Activated T-cell treated with anti-CD3 and anti-CD28 coated beads, Interleukin-2, amount 50 U/mL, for 72 hours (primary cell): ENCODE measurements at places on chromosomes 3 and 15.

DNA sequence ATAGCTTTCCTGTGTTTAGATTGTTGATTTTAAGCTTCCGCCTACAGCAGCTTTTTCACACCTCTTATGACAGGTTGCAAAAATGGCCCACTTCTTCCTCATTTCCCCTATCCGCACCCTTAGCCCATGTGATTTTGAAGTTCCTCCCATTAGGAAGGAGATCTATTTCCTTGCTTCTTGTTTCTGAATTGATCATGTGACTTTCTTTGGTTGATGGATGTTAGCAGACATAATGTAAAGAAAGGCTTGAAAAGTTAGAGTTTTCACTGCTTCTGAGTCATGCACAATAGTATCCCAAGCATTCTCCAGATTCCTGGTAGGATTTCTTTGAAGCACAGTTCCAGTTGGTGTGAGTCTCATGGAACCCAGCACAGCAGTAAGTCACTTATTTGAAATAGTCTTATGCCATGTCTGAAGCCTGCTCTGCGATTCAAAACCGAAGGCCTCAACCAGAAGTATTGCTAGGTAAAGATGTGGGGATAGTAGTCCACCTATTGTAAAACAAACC is 76.6 kb downstream of the EDEM1 start:
- H3K27ac ChIP-seq, result no peak overlapping the region
- H3K27me3 ChIP-seq, result no peaks in the 10 kb centered on the region
- DNase-seq, result no peak
- H3K4me1 ChIP-seq, result peaks cover 8% of the 10 kb centered on the region
- H3K36me3 ChIP-seq, result no peaks in the 10 kb centered on the region
- H3K4me3 ChIP-seq, result no peak overlapping the region

DNA sequence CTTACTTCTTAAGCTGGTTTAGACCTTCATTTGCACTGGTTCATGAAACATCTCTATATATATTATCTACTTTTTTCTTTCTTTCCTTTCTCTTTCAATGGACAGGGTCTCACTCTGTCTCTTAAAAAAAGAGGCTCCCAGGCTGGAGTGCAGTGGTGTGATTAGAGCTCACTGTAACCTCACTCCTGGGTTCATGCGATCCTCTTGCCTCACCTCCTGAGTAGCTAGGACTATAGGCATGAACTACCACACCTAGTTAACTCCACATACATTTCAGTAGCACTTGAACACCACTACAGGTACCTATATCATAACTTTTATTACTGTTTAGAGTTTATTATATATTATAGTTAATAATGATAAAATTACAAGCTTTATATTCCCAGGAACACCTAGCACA is 117.1 kb upstream of the UBP1 start:
- DNase-seq, result no peak
- no peak overlapping the region for H3K4me3 ChIP-seq
- H3K4me1 ChIP-seq, result no peaks in the 10 kb centered on the region

GRCh38 chr3:13494463-13495350 is 14.6 kb downstream of the HDAC11 start:
- no peak for DNase-seq
- no peak overlapping the region for H3K27ac ChIP-seq
- H3K4me1 ChIP-seq, result no peaks in the 10 kb centered on the region
- no peaks in the 10 kb centered on the region for H3K27me3 ChIP-seq
- H3K36me3 ChIP-seq, result no peaks in the 10 kb centered on the region

DNA sequence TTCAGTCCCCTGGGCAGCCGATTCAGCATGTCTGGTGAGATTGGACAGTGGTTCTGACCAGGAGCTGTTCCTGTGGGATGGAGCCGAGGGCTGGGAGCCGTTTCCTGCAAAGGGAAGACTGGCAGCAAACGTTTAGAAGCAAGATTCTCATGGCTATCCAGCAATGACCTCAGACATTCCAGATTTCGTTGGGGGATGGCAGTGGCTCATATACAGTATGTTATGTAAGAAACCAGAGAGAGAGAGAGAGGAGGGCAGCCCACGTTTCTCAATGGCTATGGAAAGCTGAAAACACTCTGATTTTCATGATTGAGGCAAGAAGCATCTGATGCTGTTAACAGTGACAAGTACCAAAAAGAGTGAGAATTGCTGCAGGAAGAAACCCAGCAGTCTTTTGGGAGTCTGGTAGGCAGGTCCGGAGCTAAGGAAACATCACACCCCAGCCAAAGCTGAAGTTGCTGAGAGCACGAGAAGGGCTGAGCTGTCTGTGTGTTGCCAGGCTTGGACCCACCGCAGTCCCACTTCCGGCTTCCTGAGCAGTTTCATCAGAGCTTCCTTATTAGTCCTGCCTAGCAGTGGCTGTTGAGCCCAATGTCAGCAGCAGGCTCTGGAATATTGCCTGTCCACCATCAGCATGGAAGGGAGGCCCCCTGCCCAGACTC is 25.6 kb upstream of the VPS8 start:
- DNase-seq, result no peak
- no peak overlapping the region for H3K4me3 ChIP-seq
- no peak overlapping the region for H3K27ac ChIP-seq

- no peak overlapping the region for H3K27ac ChIP-seq
- DNase-seq, result no peak
- H3K4me1 ChIP-seq, result peaks cover 6% of the 10 kb centered on the region
These were observed 551.2 kb upstream of the CCDC54 start for GRCh38 chr3:106825962-106826605.

GRCh38 chr3:190009614-190010013 is 111.1 kb downstream of the P3H2 start:
- no peak overlapping the region for H3K4me3 ChIP-seq
- H3K36me3 ChIP-seq, result no peaks in the 10 kb centered on the region
- H3K27ac ChIP-seq, result no peak overlapping the region
- no peaks in the 10 kb centered on the region for H3K4me1 ChIP-seq

DNA sequence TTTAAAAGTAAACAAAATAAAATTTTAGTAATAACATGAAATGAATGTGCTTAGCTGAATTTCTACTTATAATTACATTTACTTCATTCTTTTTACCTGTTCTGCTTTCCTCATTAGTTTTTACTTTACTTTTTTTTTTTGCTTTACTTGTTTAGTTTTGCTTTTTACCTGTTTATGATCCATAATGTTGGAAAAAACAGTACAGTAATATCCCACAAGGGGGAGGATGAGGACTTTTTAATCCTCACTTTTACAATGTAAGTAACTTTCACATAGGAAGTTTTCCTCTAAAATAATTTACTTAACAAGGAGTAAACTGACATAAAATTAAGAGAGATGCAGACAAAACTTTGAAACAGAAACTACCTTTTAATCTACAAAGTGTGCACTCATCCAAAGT is 268.7 kb downstream of the TBC1D5 start:
- no peaks in the 10 kb centered on the region for H3K4me1 ChIP-seq
- H3K4me3 ChIP-seq, result no peak overlapping the region
- no peaks in the 10 kb centered on the region for H3K36me3 ChIP-seq
- no peaks in the 10 kb centered on the region for H3K27me3 ChIP-seq
- H3K27ac ChIP-seq, result no peak overlapping the region
- no peak for DNase-seq

DNA sequence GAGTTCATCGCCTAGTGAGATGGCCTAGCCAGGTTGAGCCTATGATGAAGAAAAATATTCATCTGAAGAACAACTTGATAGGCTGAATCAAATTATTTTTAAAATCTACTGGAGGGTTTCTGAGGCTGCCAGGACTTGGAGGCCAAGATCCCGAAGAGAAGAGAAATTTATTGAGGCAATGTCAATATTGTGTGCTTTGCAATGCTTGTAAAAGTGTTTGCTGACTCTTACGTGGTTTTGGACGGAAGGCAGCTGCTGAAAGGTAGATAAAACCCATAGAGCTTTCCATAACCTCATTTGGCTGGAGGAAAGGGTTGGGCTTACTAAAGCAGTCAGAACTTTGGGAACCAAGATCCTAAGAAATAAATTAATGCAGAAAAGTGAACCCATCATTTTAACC is 361.0 kb upstream of the IL12A start:
- H3K4me3 ChIP-seq, result no peak overlapping the region
- no peaks in the 10 kb centered on the region for H3K4me1 ChIP-seq
- DNase-seq, result no peak
- H3K27me3 ChIP-seq, result no peaks in the 10 kb centered on the region

DNA sequence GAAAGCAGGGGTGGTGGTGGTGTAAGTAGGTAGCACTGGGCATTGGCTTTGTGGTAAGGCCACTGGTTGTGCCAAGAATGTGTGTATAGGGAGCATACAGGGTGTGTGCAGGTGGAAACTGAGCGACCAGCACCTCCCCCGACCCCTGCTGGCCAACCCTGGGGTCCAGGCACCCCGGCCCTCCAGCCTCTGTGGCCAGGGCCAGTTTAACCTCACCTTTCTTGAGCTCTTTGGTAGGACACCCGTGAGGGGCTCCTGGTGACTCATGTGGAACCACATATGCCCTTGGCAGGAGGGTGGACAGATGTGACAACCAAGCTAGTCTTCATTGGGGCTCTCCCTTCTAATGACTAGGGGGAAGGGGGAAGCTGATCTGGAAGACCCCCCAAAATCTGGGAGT is 19.5 kb downstream of the SHF start:
- H3K4me3 ChIP-seq, result no peak overlapping the region
- H3K36me3 ChIP-seq, result no peaks in the 10 kb centered on the region
- no peak overlapping the region for H3K27ac ChIP-seq

GRCh38 chr3:55343486-55344357 is 143.4 kb downstream of the WNT5A start:
- no peak for DNase-seq
- no peaks in the 10 kb centered on the region for H3K36me3 ChIP-seq
- no peaks in the 10 kb centered on the region for H3K4me1 ChIP-seq
- H3K27ac ChIP-seq, result no peak overlapping the region

DNA sequence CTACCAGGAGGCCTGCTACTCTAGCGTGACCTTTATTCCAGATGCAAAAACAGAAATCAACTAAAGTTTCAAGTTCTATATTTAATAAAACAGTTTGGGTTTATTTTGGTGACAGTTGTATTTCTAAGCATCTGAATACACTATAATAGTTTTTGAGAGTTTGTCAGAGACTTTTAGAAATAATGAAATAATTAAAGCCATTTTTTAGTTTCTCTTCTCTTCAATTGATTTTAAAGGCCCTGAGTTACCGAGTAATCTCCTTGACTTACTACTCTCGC is 523.4 kb downstream of the CADM2 start:
- no peak for DNase-seq
- no peak overlapping the region for H3K27ac ChIP-seq
- H3K27me3 ChIP-seq, result no peaks in the 10 kb centered on the region
- H3K36me3 ChIP-seq, result no peaks in the 10 kb centered on the region

- H3K27ac ChIP-seq, result no peak overlapping the region
- H3K4me1 ChIP-seq, result no peaks in the 10 kb centered on the region
- no peaks in the 10 kb centered on the region for H3K27me3 ChIP-seq
- no peak for DNase-seq
- no peaks in the 10 kb centered on the region for H3K36me3 ChIP-seq
- no peak overlapping the region for H3K4me3 ChIP-seq
These were observed 329.9 kb upstream of the ROBO1 start for GRCh38 chr3:80097674-80098073.

DNA sequence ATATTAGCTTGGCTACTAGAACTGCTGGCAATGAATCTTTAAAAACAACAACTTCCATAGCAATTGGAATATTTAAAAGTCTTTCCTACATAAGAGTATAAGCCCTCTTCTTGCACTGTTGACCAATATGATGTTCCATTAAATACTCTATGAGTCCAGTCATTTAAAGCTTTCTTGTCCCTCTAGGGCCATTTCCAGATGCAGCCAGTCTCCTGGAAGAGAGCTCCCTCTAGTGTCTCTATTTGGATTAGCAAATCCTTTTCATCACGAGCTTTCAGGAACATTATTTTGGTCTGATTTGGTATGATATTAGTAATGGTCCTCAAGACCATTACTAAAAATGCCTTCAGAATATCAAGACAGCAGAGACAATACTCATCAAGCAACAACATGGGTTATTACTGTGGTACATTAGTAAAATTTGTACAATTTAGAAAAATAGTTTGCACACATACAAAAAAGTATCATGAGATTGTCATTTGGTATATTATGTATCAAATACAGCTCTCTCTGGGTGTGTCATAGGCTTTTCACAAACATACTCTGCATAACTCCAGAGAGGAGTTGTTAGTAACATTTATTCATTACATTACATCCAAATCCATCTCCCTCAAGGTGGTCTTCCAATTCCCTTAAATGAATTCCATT is 101.3 kb downstream of the DPH6 start:
- H3K4me3 ChIP-seq, result no peak overlapping the region
- no peak overlapping the region for H3K27ac ChIP-seq
- no peak for DNase-seq
- peaks cover 2% of the 10 kb centered on the region for H3K36me3 ChIP-seq

GRCh38 chr15:31345606-31346366 is 19.2 kb downstream of the KLF13 start:
- peak overlapping the region; percentile 97 for H3K4me3 ChIP-seq
- peak overlapping the region; percentile 100 for H3K27ac ChIP-seq
- peaks cover 90% of the 10 kb centered on the region for H3K4me1 ChIP-seq
- no peaks in the 10 kb centered on the region for H3K27me3 ChIP-seq
- peak; percentile 57 for DNase-seq

DNA sequence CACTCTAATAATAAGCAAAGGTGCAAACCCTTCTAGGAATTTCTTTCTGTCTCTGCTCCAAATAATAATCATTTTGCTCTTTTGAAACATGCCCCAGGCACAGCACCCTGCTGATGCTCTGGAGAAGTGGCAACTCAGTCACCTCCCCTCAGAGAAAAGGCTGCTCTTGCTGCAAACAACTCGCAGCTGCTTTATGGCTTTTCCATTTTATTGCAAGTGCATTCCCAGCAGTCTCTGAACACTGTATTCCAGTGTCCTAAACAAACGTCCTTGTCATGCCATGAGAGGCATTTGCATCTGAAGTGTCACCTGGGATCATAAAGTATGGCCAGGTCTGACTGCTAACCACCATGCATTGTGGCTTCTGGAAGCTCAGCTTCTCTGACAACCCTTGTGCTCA is 358.1 kb upstream of the TRIM42 start:
- peaks cover 28% of the 10 kb centered on the region for H3K27me3 ChIP-seq
- H3K4me1 ChIP-seq, result no peaks in the 10 kb centered on the region
- no peaks in the 10 kb centered on the region for H3K36me3 ChIP-seq
- H3K27ac ChIP-seq, result no peak overlapping the region

GRCh38 chr3:66723231-66723630 is 222.4 kb upstream of the LRIG1 start:
- no peak overlapping the region for H3K27ac ChIP-seq
- H3K27me3 ChIP-seq, result no peaks in the 10 kb centered on the region
- no peaks in the 10 kb centered on the region for H3K4me1 ChIP-seq
- H3K4me3 ChIP-seq, result no peak overlapping the region
- no peak for DNase-seq

DNA sequence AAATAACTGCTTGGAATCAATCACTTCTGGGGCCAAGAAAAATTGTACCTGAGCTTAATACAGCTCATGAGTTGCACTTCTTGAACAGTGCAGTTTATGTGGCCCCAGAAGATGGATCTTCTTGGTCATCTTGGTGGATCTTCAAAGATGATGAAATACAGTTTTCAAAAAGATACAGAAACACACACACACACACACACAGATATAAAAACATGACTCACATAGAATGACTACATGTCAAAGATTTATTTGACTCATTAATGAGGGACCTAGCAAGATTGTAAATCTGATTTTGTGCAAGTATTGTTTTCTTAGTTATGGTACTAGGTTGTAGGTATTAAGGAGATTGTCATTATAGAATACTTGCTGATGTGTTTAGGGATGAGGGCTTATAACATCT is 32.6 kb downstream of the PDCD6IP start:
- no peak overlapping the region for H3K4me3 ChIP-seq
- H3K27ac ChIP-seq, result peak overlapping the region; percentile 53
- no peak for DNase-seq
- H3K4me1 ChIP-seq, result peaks cover 24% of the 10 kb centered on the region
- peaks cover 2% of the 10 kb centered on the region for H3K36me3 ChIP-seq
